ENCODE measurements at places on chromosomes 1 and 21.

DNA sequence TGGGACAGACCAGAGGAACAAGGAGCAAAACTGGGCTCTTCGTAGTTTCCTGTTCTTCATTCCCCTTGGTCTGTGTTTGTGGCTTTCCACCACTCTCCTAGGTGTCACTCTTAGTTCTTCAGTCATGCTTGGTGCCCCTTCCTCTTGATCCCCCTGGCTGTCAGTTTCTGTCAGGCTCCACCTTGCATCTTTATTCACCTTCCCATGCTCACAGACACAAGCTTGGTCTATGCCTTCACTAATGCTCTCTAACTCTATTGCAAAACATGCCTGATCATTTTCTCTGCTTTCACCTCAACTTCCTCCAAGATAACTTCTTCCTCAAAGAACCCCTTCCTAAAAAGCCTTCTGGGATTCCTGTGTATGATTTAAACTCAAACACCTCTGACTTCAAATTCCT, 122.9 kb downstream of the GLUL start:
- no peak for DNase-seq

DNA sequence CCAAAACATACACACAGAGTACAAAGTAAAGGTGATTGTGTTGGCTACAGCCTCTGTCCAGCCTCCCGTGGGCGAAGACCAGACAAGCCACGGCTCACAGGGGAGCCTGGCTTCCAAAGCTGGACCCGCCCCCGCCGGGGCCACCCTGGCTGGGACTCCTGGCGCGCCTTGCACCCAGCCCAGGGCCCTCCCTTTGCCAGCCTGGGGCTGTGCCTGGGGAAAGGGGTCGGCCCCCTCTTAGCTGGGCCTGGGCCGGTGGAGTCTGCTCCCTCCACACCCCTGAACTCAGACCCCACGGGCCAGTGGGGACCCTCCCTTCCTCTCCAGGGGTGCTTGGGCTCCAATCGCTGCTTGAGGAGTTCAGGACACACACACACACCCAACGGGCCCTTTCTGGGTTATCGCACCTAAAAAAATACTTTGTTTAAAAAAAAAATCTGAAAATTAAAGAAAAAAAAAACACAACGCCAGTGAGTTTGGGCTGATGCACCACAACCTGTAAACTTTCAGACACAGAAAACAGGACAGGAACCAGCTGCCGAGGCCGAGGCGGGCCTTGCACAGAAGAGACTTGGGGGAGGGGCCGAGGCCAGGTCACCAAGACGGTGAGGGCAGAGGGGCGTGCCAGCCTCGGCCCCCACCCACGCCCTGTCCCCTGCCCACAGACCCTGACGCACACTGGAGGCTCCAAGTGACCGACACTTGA, 56.3 kb downstream of the KCNAB2 start:
- DNase-seq = no peak

GRCh38 chr1:25209516-25209915, 22.8 kb downstream of the SYF2 start:
- no peak for DNase-seq

DNA sequence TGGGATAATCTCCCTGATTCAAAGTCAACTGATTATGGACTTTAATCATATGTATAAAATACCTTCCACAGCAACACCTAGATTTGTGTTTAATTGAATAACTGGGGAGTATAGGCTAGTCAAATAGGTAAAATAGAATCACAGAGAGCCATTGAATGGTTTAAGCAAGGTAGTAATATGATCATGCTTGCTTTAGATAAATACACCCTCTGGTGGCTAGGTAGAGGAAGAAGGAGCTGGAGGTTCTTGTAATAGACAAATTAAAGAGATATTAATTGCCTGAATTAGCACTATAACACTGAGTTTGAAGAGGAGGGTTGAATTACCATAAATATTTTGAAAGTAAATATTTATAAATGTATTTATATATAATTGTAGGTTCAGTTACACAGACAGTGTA, 40.3 kb downstream of the DIRAS3 start:
- no peak for DNase-seq

GRCh38 chr21:42570841-42571387, 57.3 kb downstream of the SLC37A1 start:
- DNase-seq = no peak

- DNase-seq = no peak
Observed at GRCh38 chr21:42081138-42081537, 10.0 kb downstream of the UMODL1 start.

GRCh38 chr1:22776035-22776613, 65.5 kb downstream of the EPHB2 start:
- no peak for DNase-seq

DNA sequence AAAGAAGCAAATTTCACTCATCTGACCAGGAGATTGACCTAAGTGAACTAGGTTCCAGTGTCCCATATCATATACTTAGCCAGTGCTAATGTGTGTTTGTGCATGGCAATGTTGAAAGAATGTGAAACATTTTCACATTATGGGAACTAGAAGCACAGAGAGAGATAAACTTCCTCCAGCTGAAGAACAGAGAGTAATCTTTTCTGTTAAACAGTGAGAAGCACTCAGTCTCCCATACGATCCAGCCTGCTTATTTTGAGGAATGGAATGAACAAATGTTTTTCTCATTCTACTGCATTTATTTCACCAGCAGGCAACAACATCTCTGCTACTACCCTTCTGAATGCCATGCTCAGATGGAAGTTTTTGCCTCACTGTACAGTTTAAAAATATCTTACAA, 170.5 kb downstream of the TTLL7 start:
- DNase-seq = no peak

GRCh38 chr1:215260711-215261110, 178.2 kb downstream of the KCNK2 start:
- DNase-seq = no peak

GRCh38 chr1:203672346-203672745, 45.7 kb downstream of the ATP2B4 start:
- no peak for DNase-seq

DNA sequence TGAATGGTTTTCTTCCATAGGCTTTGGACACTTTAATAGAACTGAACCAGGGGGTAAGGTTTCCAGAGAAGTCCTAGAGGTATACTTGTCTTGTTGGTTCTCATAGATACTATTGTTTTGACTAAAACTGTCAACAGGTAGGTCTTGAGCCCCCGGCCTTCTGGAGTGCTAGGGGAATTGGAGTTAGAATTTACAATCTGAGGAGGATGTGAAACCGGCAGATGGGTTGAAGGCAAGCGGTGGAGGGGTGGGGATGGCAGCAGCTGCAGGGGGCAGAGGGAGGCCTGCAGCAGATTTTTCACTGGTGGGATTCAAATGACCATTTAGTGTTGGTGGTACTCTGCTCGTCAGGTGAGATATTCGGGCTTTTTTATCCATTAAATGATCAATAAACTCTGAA, 4.3 kb upstream of the CD1D start:
- no peak for DNase-seq

- no peak for DNase-seq
Observed at GRCh38 chr21:43290421-43291346, 121.9 kb downstream of the CRYAA start.

DNA sequence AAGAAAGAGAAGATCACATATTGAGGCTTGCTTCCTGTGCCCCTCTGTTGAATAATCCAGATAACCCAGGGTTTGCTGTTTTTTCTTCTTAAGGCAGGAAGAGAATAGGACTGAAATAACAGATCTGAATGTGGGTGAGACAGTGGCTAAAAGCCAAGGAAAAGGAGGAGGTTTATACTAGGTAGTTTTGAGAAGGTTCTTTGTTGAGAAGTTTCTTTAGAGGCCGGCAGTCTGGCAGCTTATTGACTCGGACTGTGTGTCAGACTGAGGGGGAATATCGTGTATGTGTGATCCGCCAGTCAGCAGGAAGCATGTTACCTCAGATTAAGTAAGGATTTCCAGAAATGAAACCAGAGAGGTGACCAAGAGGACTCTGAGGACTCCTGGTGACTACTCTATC, 119.8 kb downstream of the PLA2G4A start:
- DNase-seq = no peak

GRCh38 chr1:228648647-228649383, 86.5 kb upstream of the RHOU start:
- no peak for DNase-seq

- DNase-seq = no peak
Observed at GRCh38 chr21:46375560-46376230, 51.7 kb downstream of the PCNT start.

GRCh38 chr1:239909898-239910297, 181.8 kb upstream of the FMN2 start:
- no peak for DNase-seq

GRCh38 chr21:42122808-42123207, 51.7 kb downstream of the UMODL1 start:
- DNase-seq = no peak

DNA sequence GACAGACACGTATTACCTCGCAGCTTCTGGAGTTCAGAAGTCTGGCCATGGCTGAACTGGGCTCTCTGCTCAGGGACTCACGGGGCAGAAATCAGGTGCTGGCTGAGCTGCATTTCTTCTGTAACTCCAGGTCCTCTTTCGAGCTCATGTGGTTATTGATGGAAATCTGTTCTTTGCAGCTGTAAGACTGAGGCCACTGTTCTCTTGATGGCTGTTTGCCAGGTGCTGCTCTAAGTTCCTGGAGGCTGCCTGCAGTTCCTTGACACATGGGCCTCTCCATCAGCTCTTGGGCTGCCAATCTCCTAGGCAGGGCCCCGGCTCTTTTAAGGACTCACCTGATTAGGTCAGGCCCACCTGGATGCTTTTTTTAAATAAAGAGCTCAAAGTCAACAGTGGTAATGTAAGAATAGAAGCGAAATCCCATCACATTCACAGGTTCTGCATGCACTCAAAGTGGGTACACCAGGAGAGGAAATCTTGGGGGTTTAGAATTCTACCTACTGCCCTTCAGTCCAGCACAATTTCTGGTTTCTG, 139.1 kb downstream of the KAZN start:
- DNase-seq = no peak
